ENCODE measurements at places on chromosomes 11 and 22. TPM values are rescaled to one million over a fixed set of nuclear protein-coding genes. Genes with fewer than 3 reads are reported as not detected.

Gene CABP4
- not detected for total RNA-seq

Gene HEPACAM
- total RNA-seq = 0.19 TPM

Gene GPR83
- total RNA-seq = 0.14 TPM

Gene E2F8
- 0.17 TPM for total RNA-seq

Gene MMP12
- not detected for total RNA-seq

Gene RAPSN
- total RNA-seq = 0.86 TPM

Gene HTR3B
- total RNA-seq = not detected

Gene RFPL2
- 0.25 TPM for total RNA-seq
